ENCODE measurements at places on chromosomes 16 and 17.

GRCh38 chr17:35373534-35373983 is at the start of gene SLFN11:
SLFN11 (minus strand) TSS chr17:35373621; CDS start chr17:35363807, 9,814 bp downstream.
- DNase-seq: peak; percentile 71

- DNase-seq: no peak
Observed at GRCh38 chr17:34579979-34580684, 750 bp downstream of the TMEM132E start.

- DNase-seq: no peak
Observed at GRCh38 chr17:39666231-39666600, 1.1 kb downstream of the TCAP start.

GRCh38 chr17:12659500-12659899 is 6.2 kb upstream of the MYOCD start:
- DNase-seq: no peak

- no peak for DNase-seq
Observed at GRCh38 chr16:87789437-87790291, 23.9 kb upstream of the KLHDC4 start.

GRCh38 chr17:28519236-28519635 is 13.1 kb downstream of the FOXN1 start:
- DNase-seq: no peak

- DNase-seq: no peak
Observed at GRCh38 chr16:78996790-78997189, 603.7 kb downstream of the MAF start.

DNA sequence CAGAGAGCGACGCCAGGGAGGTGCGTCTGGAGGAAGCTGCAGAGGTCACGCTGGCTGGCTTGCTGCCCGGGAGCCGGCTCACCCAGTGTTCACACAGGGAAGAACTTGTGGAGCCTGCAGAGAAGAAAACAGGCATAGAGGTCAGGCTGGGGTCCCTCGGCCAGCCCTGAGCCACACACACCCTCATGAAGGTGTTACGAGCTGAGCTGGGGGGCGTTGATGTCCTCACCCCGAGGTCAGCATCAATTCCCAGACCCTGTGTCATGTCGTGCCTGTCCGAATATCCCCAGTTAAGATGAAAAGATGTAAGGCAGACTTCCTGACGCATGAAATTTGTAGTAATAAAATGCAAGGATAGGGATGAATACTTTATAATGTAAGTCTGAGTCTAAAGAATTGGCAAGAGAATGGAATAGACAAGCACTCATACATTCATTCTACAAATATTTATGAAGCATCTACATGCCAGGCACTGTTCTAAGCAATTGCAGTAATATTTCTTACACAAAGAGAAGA is 77.1 kb downstream of the USP31 start:
- DNase-seq: no peak

- DNase-seq: no peak
Observed at GRCh38 chr17:30521766-30522165, 44.6 kb downstream of the GOSR1 start.

GRCh38 chr17:81334391-81334901 is 39.3 kb upstream of the SLC38A10 start:
- no peak for DNase-seq

DNA sequence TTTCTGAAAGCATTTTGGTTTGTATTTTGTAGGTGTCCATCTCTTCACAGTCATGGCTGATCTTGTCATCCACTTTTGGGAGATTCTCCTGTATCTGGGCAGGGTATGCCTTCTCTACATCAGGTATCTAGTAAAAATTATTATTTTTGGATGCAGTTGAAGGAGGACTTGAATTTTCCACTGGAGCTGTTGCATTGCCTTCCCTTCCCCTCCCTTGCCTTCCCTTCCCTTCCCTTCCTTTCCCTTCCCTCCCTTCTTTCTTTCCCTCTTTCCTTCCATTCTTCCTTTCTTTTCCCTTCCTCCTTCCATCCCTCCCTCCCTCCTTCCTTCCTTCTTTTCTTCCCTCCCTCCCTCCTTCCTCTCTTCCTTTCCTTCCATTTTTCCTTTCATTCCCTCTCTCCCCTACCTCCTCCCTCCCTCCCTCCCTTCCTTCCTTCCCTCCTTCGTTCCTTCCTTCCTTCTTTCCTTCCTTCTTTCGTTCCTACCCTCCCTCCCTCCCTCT is 33.8 kb upstream of the CPHXL start:
- DNase-seq: no peak

DNA sequence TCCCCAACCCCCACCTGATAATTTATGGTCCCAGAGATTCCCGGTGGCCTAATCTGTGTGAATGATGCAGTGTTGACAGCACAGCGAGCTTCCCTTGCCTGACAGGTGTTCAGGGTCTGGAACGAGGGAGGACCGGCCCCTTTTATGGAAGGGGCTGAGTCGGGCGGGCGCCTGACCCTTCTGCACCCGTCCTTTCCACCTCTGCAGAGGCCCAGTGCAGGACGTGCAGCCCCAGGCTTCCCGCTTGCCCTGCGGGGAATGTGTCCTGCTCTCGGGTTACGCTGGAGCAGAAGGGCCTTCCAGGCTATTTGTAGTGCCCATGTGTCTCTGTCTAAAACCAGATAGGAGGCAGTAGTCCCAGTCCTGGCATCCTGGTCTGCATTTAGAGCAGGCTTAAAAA is 16.2 kb downstream of the SMTNL2 start:
- DNase-seq: no peak

GRCh38 chr17:37483311-37484039 is 6.2 kb upstream of the DUSP14 start:
- DNase-seq: no peak

DNA sequence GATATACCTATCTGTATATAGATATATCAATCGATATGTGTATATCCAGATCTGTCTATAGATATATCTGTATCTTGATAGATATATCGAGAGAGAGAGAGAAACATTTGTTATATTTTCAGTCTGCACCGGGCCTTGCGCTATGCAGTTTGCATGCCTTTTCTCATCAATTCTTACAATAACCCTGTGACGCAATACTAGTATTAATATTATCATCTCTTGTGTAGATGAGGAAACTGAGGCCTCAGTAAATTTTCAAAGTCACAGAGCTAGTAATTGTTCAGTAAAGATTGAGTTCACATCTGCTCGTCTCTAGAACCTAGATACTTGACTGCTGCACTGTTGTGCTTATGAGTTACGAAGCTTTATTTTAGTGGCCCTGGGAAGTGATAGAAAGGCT is 77.6 kb downstream of the NF1 start:
- no peak for DNase-seq

DNA sequence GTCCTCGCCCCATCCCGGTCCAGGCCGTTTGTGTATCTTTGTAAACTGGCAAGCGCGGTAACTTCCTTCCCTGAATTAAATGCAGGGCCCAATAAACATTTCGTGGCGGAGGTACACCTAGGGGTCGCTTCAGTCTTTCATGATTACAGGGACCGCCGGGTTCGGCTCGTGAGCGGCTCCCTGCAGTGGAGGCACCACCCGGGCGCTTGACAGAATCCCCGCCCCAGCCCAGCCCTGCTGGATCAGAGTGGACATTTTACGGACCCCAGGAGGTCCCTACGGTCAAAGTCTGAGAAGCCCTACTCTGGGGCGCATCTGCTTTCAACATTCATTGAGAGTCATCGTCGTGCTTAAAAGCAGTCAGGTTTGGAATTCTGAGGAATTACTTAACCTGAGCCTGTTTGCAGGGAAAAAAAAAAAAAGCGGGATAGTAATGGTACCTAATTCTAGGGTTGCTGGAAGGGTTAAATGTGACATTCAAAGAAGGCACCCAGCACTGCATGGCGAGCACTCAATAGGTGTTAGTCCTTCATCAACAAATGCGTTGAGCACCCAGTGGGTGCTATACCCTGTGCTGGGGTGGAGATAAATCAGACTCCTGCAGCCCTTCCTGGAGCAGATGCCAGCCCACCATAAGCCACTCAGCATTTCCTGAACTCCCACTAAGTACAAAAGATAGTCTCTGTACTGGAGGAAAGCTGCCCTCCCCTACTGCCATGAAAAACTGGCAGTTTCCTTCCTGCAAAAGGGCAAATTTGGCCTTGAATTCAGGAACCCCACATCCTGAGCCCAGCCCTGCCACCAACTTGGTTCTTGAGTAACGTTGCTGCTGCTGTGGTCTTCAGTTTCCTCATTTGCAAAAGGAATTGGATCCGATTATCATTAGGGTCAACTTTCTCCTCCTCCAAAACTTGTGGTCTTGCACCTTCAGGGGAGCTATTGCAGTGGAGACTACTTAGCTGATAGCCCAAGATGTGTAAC is 658 bp upstream of the DUSP3 start:
- DNase-seq: no peak

- DNase-seq: no peak
Observed at GRCh38 chr17:67696853-67697498, 20.8 kb upstream of the NOL11 start.

GRCh38 chr16:53159781-53160436 is 105.1 kb downstream of the CHD9 start:
- DNase-seq: no peak

GRCh38 chr16:106623-107324 is 28.7 kb downstream of the MPG start:
- DNase-seq: peak; percentile 25

DNA sequence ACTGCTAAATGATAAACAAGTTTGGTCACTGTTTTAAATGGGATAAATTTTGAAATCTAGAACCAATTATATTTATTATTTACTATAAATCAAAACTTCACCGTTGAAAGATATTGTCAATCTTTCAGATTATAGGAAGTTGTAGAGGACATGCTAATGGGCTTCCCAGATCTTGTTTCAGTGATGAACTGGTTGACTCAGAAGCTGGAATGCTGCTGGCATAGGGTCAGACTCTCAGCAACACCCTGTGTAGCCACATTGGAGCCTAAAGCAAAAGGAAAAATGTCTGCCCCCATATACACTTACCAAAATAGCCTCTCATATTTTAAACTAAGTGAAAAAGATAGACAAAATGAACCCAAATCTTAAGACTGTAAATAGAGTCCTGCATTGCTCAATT is 916.9 kb upstream of the SOX9 start:
- DNase-seq: no peak

DNA sequence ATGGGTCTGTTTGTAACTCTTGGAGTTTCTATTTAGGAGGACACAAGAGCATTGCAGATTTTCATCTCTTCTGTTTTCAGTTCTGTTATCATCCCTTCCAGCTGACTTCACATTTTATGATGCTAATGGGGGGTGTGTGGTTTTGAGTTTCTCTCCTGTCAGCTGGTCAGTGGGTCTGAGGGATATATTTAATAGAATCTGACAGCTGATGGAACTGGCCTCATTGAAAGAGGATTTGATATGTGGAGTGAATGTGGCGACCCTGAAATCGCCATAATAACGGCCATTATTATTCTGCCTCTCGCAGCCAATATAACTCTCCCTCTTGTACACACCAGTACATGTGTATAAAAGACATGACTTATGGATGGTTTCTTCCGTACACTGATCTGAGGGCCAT is 128.1 kb downstream of the SALL1 start:
- no peak for DNase-seq

DNA sequence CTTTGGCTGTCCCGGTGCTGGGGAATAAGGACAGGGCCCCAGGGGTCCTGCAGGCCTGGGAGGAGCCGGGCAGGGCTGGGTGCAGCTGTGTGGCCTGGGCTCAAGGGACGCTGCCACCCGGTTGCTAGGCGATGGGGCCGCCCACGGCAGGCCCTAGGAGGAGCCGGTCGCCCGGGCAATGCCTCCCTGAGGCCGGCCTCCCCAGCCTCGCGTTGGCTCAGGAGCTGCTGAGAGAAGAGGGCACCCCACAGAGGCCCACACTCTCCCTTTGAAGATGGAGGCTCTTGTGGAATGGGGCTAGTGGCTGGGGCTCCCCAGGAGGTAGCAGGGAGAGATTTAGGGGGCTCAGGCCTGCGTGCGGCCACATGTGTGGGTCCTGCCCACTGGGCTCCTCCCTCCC is at the start of gene CIBAR2:
TSS of gene CIBAR2 (minus strand) at position 109 of the 400 bp plus-strand sequence. CDS start 120 bp downstream, outside the sequence.
- no peak for DNase-seq

- no peak for DNase-seq
Observed at GRCh38 chr16:68802190-68802589, 41.1 kb upstream of the TANGO6 start.

GRCh38 chr16:88192601-88193000 is 190.2 kb upstream of the ZNF469 start:
- DNase-seq: no peak

GRCh38 chr17:27415120-27415795 is 41.0 kb upstream of the KSR1 start:
- DNase-seq: no peak

- DNase-seq: no peak
Observed at GRCh38 chr16:89720551-89720812, 216 bp downstream of the VPS9D1 start.

- no peak for DNase-seq
Observed at GRCh38 chr16:27253526-27253930, 15.0 kb downstream of the NSMCE1 start.

GRCh38 chr16:13453938-13454553 is 465.9 kb upstream of the ERCC4 start:
- DNase-seq: no peak

- DNase-seq: no peak
Observed at GRCh38 chr16:85004587-85005205, 6.6 kb downstream of the ZDHHC7 start.

- DNase-seq: no peak
Observed at GRCh38 chr17:40407460-40407859, 10.2 kb downstream of the TOP2A start.

GRCh38 chr16:85129876-85130704 is 17.8 kb upstream of the CIBAR2 start:
- DNase-seq: no peak
